Fibroblast of gingiva (primary cell): ENCODE measurements at places on chromosomes 1 and 21.

- DNase-seq, result no peak
These were observed 3.1 kb downstream of the CLIC6 start for GRCh38 chr21:34671891-34672290.

DNA sequence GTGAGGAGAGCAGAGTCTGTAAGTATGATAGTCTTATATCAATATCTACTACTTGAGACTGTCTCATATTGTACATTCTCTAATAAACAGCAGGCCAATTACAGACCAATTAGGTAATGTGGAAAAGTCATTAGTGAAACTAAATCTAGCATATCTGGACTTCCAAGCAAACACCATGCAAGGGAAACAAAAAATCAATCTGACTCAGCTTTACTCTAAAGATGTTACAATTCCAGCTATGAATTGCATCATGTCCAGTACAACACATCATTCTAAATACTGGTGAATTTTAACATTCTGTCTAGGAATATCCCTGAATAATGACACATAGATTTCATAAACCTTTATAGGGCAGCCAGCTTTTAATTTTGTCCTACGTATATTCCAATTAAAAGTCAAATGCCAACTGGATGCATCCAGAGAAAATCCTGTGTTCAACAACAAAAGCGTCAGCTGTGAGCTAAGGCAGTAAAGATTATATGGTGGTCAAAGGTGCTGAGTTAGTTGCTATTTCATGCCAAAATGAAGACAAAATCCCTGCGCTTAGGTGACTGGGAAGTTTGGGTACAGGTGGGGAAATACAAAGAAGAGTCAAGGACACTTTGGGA is 159.3 kb downstream of the TTLL7 start:
- peak; percentile 72 for DNase-seq

- peak; percentile 11 for DNase-seq
These were observed 1198.9 kb downstream of the PLA2G4A start for GRCh38 chr1:188027613-188028012.

DNA sequence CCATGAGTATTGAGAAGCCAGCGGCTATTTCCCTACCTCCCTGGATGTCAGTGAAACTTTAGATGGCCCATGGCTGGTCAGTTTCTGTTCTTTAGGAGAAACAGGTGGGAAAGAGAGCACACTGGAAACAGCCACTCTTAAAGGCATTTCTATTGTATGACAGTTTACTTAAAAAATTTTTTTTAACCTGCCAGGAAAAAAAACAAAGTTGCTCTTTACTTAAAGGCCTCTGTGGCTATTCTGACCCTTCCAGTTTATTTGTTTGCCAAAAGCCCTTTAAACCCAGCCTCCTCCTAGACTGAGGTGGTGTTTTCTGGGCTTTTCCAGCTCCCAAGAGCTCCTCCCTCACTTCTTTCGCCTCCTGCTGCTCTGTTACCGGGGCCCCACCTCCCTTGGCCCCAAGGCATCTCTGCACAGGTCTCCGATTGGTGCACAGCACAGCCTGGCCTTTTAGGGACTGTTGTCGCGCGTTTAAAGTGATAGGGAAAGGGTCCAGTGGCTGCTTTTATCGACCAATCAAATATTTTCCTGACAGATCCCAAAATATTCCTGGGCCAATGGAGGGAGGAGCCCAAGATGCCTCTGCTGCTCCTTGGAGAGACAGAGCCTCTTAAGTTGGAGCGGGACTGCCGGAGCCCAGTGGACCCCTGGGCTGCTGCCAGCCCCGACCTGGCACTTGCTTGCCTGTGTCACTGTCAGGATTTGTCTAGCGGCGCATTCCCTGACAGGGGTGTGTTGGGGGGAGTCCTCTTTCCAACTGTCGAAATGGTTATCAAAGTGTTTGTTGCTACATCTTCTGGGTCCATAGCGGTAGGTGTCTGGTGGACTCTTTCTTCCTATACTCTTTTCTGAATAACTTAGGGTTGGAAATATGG is at the start of gene SH3BGR:
TSS of gene SH3BGR (plus strand) at position 639 of the 875 bp plus-strand sequence. CDS start at position 766, 127 bp downstream.
- no peak for DNase-seq

- no peak for DNase-seq
These were observed 39.6 kb downstream of the CAMTA1 start for GRCh38 chr1:6824665-6825368.
